ENCODE measurements at places on chromosomes 3 and 15. TPM values are rescaled to one million over a fixed set of nuclear protein-coding genes. Genes with fewer than 3 reads are reported as not detected.

Gene RMDN3
- 23.0 TPM for total RNA-seq

Gene SERPINI2
- not detected for total RNA-seq

GRCh38 chr15:64596701-64597476 lies 136.5 kb downstream of the ZNF609 start:
- peak overlapping the region; percentile 19 for H3K27ac ChIP-seq
- no peaks in the 10 kb centered on the region for H3K36me3 ChIP-seq
- no peak overlapping the region for H3K4me3 ChIP-seq
- peak; percentile 38 for DNase-seq
- H3K27me3 ChIP-seq: no peaks in the 10 kb centered on the region

DNA sequence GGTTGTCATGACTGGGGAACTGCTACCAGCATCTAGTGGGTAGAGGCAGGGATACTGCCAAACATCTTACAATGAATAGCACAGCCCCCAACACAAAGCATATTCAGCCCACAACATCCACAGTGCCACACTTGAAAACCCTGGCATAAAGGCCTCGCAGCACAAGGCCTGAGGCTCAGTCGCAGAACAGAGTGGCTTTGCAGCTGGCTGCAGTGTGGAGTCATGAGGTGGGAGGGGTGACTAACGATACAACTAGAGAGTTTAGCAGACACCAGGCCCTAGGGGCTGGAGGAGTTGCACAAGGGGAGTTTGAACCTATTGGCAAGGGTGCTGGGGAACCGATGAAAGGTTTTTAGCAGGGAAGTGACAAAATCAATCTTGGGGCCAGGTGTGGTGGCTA lies 32.1 kb downstream of the GRK7 start:
- no peak overlapping the region for H3K4me3 ChIP-seq
- H3K27ac ChIP-seq: no peak overlapping the region
- H3K36me3 ChIP-seq: no peaks in the 10 kb centered on the region
- no peaks in the 10 kb centered on the region for H3K27me3 ChIP-seq
- DNase-seq: no peak

Gene WDR93
- total RNA-seq: 0.13 TPM

Measured in hepatocyte (in vitro differentiated cells).